ENCODE measurements at places on chromosomes 1 and 21. TPM values are rescaled to one million over a fixed set of nuclear protein-coding genes. Genes with fewer than 3 reads are reported as not detected.

DNA sequence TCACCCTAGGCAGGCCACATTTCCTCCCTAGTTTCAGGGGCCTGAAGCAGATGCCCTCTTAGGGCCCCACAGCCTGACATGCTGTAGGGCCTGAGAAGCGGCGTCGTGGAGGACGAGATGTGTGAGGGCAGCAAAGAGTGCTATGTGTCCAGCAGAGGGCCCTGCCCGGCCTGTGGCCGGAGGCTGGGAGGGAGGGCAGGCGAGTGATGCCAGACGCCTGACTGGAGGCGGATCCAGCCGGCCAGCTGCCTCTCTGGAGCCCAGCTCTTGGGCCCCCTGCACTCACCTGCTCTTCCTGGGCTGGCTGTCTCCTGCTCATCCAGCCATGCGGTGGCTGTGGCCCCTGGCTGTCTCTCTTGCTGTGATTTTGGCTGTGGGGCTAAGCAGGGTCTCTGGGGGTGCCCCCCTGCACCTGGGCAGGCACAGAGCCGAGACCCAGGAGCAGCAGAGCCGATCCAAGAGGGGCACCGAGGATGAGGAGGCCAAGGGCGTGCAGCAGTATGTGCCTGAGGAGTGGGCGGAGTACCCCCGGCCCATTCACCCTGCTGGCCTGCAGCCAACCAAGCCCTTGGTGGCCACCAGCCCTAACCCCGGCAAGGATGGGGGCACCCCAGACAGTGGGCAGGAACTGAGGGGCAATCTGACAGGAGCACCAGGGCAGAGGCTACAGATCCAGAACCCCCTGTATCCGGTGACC is at the start of gene GPR37L1:
TSS of gene GPR37L1 (plus strand) at position 279 of the 697 bp plus-strand sequence. CDS start at position 326, 47 bp downstream.
- DNase-seq, result no peak

DNA sequence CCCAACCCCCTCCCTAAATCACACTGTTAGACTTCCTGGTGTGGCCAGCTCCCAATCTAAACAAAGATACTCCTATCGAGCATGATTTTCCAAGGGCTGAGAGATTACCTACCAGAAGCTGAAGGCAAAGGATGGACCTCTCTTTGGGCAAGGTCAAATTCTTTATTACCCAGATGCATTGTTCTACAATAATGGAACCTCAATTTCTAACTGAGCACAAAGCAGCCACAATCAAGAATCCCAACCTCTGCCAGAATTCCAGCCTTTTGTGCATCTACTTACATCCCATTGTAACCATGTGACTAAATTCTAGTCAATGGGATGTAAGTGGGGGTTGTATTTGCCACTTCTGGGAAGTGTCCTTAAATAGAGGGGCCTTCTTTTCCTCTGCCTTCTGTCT is 24.9 kb upstream of the VPS26C start:
- no peak for DNase-seq

- no peak for DNase-seq
Observed at GRCh38 chr1:162019006-162019405, 4.7 kb downstream of the OLFML2B start.

GRCh38 chr1:184597650-184598357 is 156.9 kb downstream of the EDEM3 start:
- DNase-seq, result no peak

DNA sequence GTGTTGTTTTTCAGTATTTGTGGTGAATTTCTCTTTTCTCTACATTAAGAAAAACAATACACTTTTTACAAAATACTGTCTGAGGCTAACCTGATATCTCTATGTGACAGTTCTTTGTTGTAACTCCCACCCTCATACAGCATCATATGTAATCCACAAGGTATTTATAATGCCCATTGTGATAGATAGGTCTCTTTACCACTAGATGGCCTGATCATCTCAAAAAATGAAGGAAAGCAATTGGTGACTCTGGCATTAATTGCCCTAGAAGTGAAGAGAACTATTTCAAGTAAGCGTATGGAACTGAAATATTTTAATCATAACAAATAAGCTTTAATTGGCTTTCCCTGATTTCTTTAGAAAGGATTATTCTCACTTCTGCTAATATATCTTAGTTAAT is 36.2 kb upstream of the HFM1 start:
- DNase-seq, result no peak

DNA sequence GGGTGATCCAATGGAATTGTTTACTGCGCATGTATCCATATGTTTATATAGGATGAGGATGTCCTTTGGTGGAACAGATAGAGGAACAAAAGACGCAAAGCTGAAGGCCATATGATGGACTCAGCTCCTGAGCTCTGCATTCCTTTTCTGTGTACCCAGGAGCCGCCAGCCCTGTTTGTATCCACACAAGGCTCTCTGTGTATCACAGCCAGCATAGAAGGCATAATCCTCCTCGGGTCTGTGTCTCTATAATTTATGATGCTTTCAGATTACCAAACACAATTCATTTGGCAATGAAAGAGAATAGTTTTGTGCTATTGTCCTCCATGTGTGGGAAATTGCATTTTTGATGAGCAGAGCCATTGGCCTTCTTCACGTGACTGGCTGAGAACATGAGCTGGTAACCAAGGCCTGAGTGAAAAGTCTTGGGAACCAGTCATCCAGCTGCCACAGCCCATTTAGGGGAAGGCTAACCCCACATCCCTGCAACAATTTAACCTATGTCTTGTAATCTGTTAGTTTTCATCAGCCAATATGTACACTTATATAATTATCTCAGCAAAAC is 119.2 kb downstream of the PBX1 start:
- DNase-seq, result no peak

DNA sequence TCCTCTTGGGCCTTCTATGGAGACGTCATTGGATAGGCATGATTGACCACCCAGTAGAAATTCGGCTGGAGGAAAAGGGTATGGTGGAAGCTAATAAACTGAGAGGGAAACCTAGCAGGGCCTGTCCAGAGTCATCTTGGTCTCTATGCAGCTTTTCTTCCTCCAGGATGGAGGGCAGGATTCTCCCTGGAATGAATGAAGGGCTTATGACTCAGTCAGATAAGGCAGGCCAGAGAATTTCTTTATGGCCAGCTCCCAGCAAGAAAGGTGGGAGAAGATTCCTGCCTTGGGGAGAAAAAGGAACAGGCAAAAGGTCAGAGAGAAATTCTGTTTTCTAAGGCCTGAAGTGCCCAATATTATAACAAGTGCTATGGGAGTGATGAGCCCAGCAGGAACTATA is 17.1 kb downstream of the FBLIM1 start:
- no peak for DNase-seq

GRCh38 chr1:241077386-241078147 is 279.4 kb downstream of the RGS7 start:
- no peak for DNase-seq

DNA sequence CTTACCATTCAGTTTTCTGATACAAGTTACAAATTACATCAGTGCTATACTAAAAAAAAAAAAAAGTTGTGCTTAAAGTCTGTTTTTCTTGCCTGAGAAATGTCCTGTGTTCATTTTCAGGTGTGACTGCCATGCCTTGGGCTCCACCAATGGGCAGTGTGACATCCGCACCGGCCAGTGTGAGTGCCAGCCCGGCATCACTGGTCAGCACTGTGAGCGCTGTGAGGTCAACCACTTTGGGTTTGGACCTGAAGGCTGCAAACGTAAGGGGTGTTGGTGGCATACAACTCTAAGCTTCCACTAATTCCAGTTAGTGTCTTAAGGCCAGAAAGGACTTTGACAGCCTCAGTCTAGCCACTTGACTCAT is 60.1 kb upstream of the LAMC2 start:
- no peak for DNase-seq

Gene FAM72C
- total RNA-seq, result 0.43 TPM

Gene SGIP1
- total RNA-seq, result 0.93 TPM

Gene PTAFR
- total RNA-seq, result 4.0 TPM
